Activated naive CD8-positive, alpha-beta T cell treated with anti-CD3 and anti-CD28 coated beads for 36 hours (primary cell): ENCODE measurements at places on chromosomes 1 and 21. TPM values are rescaled to one million over a fixed set of nuclear protein-coding genes. Genes with fewer than 3 reads are reported as not detected.

DNA sequence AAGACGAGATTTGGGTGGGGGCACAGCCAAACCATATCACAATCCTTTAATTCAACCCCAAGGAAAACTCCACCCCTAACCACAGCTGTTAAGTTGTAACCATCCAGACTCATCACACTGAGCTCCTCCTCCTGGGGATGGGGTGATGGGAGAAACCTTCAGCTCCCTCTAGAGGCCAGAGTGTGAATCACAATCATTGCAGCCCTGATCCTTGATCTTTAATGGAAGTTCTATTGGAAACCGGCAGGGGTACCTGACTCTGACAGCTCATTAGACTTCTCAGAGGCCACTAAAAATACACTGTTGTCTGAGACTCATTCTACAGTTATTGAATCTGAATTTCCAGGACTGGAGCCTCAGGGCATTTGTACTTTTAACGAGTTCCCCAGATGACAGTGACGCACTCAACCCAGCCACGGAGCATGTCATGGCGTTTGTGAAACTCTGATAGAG lies 127.2 kb downstream of the IGSF21 start:
- DNase-seq = peak; percentile 17

- no peak for DNase-seq
Measured at GRCh38 chr21:32331444-32332305, 33.0 kb downstream of the MRAP start.

- no peak for DNase-seq
Measured at GRCh38 chr1:201014816-201015200, 8.7 kb downstream of the KIF21B start.

- no peak for DNase-seq
Measured at GRCh38 chr1:201128476-201128875, 1.5 kb upstream of the ASCL5 start.

DNA sequence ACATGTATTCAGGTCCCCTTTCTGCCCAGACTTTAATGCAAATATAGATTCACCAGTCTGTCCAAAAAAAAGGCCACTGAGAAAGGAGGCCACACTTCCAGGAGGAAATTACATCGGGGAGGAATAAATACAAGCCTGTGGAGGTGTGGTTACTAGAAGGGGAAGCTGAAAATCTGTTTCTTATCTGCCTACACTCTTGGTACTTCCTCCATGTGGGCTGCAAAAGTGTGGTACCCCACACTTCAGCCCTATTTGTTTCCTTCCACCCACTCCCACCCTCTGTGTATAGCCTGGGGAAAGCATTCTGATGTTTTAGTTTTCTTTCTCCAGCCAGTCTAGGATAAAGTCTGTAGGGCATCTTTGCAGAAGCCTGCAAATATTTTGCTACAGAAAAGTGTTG lies 38.4 kb downstream of the UTP25 start:
- DNase-seq = no peak

DNA sequence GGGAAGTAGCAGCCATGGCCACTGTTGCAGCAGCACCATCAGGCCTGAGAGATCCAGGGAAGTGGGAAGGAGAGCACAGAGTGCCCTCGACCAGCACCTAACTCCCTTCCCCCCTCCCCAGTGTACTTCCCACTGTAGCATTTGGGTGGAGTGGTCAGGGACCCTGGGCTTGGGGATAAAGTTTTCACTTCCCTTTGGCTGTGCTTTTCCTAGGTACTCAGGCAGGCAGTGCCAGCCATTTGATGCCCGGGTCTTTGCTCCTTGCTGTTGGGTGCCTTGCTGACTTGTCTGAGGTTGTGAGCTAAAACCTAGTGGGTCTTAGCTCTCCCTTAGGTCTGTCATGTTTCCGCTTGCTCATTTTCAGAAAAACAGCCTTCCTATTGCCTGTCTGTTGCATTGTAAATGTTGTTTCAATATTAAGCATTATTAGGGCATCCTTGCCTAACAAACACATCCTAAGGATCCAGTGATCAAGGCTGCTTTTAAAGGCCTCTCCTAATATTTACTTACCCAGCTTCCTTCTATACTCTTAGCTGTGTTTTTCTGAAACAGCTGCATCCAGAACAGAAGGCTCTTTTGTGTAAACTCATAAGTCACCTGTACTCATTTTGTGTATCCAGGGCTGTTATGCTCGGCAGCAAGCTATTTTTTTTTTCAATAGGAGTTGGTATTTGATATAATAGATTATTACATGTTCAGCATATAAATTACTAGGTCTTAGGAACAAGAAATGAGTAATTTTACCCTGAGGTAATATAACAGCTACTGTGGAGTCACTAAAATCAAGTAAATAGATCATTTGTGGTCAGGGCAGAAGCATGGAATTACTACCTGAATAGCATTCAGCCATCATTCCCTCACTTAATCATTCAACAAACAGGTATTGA lies 418.6 kb upstream of the PROX1 start:
- no peak for DNase-seq

Gene BACE2
- total RNA-seq = 2.0 TPM

- DNase-seq = no peak
Measured at GRCh38 chr1:62386351-62387121, 50.3 kb upstream of the USP1 start.

GRCh38 chr1:212351588-212352362 lies 62.9 kb downstream of the PACC1 start:
- DNase-seq = no peak

Gene TCHH
- 0.22 TPM for total RNA-seq

DNA sequence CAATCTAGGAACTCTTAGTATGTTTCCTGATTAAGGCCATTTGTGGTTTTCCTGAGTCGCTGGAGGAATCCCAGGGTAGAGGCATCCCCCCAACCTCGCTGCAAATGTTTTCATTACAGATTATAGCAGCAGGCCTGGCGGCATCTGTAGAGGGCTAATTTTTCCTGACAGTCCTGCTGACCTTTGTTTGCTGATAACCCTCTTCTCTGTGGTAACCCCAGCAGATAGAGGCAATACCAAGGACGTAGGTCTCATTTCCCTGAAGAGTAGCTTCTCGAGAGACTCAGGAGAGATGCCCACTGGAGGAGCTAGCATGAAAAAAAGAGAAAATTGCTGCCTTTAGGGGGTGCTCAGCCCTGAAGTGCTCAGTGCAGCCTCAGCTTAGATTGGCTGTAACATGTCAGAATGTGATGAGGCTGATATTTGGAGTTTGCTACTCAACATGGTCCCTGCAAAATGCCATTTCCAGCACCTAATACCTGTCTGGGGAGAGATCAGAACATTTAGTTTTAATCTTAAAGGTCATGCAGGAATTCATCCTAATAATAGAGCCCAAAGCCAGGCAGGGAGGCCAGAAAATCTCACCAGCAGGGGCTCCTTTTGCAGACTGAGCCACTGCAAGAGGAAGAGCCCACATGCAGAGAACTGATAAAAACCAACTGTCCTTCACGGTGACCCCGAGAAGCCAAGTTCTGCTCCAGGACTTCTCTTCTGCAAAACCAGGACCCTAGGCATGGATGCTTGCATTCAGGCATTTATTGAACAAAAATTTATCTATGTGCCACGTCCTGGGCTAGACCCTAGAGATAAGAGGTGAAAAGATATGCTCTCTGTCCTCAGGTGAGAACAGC lies 184.5 kb downstream of the KAZN start:
- DNase-seq = no peak

Gene NUAK2
- total RNA-seq = 1.7 TPM
